H4 (cell line): ENCODE measurements at places on chromosomes 13 and 19. TPM values are rescaled to one million over a fixed set of nuclear protein-coding genes. Genes with fewer than 3 reads are reported as not detected.

DNA sequence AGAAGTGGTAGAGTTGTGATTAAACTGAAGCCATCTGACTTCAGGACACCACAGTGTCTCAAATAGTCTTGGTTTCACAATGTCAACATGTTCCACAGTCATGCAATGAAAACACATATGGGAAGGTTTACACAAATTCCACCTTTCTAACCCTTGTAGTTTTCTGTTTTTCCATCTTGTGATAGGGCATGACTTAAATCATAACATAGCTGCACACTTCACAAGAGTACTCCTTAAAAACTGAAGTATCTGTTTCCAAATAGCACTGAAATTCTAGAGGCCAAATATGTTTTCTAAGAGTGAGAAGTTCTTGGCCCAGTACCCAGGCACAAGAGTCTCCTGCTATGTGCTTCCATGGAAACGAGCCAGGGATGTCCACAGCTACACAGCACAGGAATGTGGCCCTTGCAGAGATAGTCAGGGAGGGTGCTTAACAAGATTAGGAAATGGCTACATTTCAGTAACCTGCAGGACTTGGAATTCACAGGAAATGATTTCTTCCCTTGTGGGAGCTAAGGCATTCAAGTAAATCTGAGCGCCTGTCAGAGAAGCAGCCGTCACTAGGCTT is 269.1 kb downstream of the NDFIP2 start:
- DNase-seq = no peak

DNA sequence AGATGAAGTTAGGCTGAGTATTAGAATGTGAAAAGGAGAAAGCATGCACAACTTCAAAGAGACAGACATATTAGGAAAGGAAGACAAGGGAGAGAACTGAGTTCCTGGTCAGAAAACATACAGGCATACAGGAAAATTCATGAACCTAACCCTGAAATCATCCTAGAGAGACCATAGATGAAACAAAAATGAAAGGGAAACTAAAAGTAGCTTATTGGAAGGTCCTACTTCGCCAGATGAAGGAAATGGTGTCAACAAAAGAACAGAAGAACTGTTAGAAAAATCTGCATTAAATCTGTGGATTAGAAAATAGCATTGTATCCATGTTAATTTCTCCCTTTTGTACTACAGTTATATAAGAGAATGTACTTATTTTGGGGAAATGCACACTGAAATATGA is 169.0 kb upstream of the UFM1 start:
- no peak for DNase-seq

- peak; percentile 57 for DNase-seq
Observed at GRCh38 chr19:42281146-42281826, 12.2 kb downstream of the CIC start.

DNA sequence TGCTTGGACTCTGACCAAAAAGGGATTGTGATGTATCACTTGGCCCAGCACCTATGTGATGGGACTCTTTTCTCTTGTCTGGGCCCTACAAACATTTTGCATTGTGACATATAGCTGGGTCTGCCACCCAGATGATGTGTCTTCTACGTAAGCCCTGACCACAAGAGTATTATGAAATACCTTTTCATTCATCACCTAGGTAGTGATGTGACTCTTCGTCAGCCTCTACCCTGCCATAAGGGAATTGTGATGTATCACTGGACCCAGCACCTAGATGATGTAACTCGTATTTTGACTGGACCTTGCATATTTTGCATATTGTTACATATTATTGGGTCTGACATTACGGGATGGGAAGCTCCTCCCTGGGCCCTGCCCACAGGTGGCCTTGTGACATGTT is 29.7 kb upstream of the ZNF681 start:
- no peak for DNase-seq

DNA sequence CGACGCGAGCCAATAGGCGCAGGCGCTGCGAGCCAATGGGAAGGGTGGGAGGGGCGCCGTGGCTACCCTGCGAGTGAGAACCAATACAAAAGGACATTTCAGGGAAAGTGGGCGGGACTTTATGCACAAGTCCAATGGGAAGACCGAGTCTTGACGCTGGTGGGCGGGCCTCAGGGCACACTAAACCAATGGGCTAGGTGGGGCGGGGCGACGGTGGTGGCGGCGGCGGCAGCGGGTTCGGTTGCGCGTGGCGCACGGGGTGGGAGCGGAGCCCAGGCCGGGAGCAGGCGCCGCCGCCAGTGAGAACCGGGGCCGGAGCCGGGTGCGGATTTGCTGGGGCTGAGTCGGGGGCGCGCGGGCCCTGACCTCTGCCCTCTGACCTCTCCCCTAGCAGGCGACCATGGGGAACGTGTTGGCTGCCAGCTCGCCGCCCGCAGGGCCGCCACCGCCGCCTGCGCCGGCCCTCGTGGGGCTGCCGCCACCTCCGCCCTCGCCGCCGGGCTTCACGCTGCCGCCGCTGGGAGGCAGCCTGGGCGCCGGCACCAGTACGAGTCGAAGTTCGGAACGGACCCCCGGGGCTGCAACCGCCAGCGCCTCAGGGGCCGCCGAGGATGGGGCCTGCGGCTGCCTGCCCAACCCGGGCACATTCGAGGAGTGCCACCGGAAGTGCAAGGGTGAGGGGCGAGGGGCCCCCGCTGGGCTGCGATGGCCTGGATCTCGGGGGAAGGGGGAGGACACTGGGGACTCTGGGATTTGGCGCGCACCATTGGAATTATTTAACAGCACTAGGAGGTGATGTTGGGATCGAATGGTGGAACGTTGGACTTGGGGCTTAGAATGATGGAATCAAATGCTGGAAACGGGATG is at the start of gene TOMM40:
Gene TOMM40 (plus strand): TSS at position 239 of the 867 bp plus-strand sequence. CDS start 162 bp downstream, at position 401.
- peak; percentile 98 for DNase-seq

GRCh38 chr19:19256072-19256969 is 16.8 kb downstream of the TM6SF2 start:
- no peak for DNase-seq

DNA sequence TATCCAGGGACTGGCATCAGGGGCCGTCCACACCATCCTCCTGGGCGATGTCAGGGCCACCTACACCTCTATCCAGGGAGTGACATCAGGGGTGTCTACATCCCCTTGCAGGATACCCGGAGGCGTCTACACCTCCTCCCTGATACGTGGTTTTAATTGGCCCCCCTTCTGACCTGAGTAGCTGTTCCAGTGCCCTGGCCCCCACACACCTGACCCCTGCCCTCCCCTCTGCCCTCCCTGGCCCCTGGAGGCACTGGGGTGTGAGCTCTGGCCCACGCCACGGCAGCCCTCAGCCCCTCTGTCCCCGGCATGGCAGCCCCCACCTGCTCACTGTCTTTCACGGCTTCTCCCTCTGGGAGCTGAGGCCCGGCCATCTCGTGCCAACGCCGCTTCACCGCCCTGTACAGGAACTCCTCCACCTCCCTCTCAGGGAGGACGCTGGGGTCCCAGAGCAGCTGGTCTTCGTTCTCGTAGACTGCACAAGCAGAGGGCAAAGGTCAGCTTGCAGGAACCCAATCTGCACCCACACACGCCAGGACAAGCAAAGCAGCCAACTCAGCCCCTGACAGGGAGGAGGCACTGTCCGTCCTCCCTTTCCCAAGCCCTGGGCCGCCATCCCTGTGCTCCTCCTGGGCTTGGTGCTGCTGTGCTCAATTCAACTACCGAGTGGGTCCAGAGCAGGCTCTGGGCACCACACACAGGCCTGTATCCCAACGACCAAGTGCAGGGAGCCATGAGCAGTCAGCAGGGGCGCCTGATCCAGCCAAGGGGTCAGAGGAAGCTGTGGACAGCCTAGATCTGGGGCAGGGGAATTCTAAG is 22.2 kb upstream of the PLPP2 start:
- DNase-seq = no peak

GRCh38 chr13:114089751-114090400 is 42.5 kb downstream of the RASA3 start:
- DNase-seq = no peak

- DNase-seq = no peak
Observed at GRCh38 chr13:82259284-82259683, 1623.0 kb downstream of the SLITRK1 start.

DNA sequence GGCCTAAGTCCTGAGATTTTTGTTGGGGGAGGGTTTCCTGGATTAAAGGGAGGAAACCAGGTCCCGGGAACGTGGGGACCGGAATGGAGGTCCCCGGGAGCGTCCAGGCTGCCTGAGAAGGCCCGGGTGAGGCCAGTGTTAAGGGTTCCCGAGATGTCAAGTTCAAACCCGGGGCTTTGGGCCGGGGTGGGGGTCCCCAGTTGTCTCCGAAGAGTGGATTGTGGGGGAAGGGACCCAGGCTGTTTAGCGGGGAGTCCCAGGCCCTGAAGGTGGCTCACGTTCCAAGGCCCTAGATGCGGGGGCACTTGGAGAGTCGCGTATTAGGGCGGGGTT is 262 bp downstream of the COX7A1 start:
- no peak for DNase-seq

- no peak for DNase-seq
Observed at GRCh38 chr13:50644081-50644871, 199.2 kb downstream of the DLEU7 start.

- DNase-seq = no peak
Observed at GRCh38 chr19:11708457-11708856, 30.3 kb downstream of the ZNF823 start.

DNA sequence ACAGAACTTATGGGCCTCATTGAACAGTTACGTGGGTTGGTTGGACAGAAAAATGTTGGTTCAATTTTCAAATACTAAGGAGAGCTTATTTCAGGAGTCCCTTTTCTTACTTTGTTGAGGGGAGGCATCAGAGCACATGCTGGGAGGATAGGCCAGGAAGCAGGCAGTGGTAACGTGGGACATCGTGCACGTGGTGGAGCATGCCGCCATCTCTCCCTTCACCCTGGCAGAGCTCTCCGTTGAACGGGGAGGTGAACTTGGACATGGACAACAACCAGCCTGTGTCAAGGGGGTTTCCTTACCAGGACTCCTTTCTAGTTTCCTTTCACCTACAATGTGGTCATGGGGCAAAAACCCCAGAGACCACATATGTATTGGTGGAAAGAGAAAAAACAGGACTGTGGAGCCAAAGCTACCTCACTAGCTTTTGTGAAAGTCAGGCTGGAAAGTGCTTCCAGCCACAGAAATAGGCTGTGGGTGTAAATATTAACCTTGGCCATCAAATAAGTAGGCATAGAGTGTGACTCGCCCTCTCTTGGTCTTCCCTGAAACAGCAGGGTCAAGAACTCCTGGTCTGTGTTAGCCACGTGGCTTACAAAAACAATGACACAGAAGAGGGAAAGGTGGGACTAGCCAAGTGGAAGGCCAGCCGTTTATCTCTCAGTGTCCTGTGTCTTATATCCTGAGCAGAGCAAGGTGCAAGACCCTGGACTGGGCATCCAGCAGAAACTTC is 14.4 kb downstream of the MICOS13 start:
- no peak for DNase-seq

DNA sequence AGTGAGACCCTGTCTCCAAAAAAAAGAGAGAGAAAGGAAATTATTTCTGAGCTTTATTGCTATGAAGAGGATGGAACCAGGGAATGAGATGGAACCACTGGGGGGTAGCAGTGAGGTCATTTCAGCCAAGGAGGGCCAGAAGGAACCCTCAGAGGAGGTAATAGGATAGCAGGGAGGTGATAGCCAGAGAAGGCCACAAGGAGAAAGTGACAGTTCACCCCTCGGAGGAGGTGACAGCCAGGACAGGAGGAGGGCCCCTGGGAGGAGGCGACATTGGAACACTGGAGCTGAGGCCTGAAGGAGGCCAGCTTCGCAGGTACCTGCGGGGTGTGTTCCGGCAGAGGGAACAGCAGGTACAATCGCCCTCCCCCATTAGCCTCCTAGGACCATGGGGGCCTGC is 675 bp upstream of the PGPEP1 start:
- DNase-seq = peak; percentile 63

DNA sequence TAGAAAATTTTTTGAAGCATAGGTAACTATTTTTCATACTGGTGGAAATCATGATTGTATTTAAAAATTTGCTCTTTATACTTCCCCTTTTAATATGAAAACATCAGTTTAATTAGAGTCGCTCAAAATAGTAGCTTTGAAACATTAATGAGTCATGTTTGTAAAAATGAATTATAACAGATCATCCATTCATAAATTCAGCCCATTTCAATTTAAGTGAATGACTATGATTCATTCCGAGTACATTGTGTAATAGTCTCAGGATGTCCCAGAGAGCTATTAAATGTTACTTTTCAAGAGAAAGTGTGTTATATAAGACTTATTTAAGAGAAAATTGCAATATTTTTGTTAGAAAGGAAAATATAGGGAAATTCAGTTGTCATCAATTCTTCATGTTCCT is 111.0 kb downstream of the FNDC3A start:
- no peak for DNase-seq

DNA sequence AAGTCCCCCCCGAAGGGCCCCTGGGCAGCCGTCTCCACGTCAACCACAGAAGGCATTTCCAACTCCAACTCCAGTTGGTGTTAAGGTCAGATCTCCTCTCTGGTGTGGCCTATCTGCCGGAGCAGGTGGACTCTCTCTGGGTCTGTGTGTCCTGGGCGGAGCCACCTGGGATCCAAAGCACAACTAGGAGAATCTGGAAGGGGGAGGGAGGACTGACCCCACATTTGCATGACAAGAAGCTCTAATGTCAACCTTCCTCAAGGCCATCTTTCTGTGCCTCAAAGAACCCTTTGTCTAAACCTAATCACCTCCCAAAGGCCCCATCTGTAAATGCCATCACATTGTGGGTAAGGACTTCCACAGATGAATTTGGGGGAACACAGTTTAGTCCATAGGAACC is 381.5 kb downstream of the UQCRFS1 start:
- DNase-seq = no peak

DNA sequence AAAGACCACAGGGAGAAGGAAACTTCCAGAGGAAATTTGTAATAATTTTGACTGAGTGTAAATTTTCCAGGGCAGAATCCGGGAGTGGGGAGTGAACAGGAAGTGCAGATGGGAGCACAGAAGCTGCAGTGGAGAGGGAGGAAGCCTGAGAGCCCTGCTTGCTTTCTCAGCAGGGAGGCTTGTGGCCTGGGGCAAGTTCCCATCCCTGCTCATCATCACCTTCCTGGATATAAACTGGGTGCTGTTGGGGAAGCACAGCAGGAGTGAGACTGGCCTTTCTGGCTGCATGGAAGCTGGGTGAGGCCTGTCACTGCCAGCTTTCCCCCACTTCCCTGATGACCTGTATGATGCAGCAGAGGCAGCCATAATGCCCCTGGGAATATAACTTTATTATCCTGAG is 532.9 kb downstream of the SLITRK6 start:
- DNase-seq = no peak

GRCh38 chr13:61927648-61928047 is 512.0 kb upstream of the PCDH20 start:
- no peak for DNase-seq

GRCh38 chr13:55577847-55578210 is 1562.9 kb upstream of the PRR20A start:
- DNase-seq = no peak

LILRA1 gene
- not detected in 2 replicates for total RNA-seq

SKA3 gene
- total RNA-seq = 15.9 and 24.5 TPM in 2 replicates

SLC7A10 gene
- not detected in 2 replicates for total RNA-seq

NCR1 gene
- 0.06 TPM in 1 of 2 replicates, not detected in the other for total RNA-seq

TMEM272 gene
- total RNA-seq = not detected in 2 replicates
